RKO (cell line): ENCODE measurements at places on chromosomes 6 and 20.

DNA sequence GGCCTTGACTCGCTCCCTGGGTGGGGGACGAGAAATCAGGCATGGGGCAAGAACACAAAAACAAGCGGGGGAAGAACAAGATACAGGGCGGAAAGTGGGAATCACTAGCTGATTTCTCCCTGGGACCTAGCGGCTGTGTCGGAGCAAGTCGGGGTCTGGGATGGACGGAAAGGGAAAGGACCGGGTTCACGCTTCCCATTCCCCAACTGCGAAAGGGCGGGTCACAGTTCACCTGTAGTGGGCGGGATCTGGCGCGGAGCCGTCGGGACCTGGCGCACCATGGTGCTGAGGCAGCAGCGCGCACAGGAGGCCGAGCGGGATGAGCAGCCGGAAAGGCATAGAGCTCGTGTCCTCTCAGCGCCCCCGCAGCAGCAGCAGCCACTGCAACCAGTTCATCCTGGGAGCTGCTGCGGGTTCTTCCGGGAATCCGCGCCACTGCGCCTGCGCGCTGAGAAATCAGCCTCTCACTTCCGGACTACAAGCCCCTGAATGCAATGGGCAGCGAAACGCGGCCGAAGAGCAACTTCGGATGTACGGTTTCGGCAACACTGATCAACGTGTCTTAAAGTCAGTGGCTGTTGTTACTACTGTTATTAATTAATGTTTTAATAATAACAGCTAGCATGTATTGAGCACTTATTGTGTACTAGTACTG lies at the start of gene EDEM2:
Gene EDEM2 (minus strand): TSS at position 417 of the 655 bp plus-strand sequence. CDS start 78 bp downstream, at position 339.
- DNase-seq, result peak; percentile 99

- DNase-seq, result no peak
Measured at GRCh38 chr20:227439-228105, 514 bp downstream of the DEFB129 start.

GRCh38 chr6:169101981-169102380 lies 151.7 kb downstream of the THBS2 start:
- no peak for DNase-seq

DNA sequence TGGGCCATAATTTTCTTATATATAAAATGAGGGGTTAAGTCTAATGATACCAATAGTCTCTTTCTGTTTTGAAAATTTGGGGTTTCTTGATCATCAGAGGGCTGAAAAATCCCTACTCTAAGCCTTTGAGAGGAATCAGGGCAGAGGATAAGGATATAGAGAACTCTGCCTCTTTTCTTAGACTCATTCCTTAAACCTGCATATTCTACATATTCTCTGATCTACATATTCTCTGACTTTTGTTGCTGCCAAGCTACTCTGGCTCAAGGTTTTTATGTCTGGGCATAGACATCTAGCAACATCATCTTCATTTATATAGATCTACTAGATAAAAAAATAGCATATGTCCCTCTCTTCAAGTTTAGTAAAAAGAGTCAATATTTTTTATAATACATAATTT lies 71.2 kb downstream of the FLRT3 start:
- no peak for DNase-seq

DNA sequence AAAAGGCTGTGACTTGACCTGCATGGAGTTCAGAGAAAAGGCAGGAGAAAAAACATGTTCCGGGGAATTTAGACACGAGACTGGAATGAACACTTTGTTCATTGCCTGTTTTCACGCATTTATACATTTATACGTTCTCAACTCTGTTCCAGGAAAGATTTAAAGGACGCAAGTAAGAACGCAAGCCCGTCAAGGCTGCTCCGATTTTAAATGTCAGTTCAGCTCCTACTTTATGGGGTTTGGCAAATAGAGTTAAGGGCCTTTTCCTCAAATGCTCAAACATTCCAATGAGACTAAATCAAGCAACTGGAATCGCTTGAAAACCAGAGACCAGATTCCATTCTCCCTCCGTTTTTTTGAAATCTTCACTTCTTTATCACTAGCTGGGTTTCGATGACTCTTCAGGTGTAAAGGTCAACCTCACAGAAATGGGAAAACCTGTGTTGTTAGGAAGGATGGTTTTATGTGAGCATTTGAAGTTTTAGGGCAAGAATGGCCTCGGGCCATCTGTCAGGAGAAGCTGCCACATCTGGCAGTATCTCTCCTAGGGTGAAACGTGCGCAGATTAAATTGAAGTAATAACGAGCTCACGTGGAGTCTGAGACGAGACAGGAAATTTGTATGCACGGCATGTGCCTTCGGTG lies 24.9 kb downstream of the TTLL2 start:
- DNase-seq, result no peak

DNA sequence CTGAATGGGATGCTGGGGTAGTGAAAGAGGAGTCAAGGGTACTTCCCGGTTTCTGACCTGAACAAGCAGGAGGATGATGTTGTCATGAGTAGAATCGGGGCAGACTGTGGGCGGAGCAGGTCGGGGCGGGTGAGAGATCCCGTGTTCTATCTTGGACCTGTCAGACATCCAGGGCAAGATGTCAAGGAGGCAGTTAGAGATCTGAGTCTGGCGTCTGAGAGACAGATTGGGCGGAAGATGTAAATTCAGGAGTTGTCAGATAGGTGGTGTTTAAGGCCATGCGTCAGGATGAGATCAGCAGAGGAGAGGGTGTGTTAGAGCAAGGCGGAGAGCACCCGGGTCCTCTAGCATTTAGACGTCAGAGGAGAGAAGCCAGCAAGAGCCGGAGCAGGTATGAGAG lies 115.5 kb downstream of the DLGAP4 start:
- DNase-seq, result peak; percentile 29

DNA sequence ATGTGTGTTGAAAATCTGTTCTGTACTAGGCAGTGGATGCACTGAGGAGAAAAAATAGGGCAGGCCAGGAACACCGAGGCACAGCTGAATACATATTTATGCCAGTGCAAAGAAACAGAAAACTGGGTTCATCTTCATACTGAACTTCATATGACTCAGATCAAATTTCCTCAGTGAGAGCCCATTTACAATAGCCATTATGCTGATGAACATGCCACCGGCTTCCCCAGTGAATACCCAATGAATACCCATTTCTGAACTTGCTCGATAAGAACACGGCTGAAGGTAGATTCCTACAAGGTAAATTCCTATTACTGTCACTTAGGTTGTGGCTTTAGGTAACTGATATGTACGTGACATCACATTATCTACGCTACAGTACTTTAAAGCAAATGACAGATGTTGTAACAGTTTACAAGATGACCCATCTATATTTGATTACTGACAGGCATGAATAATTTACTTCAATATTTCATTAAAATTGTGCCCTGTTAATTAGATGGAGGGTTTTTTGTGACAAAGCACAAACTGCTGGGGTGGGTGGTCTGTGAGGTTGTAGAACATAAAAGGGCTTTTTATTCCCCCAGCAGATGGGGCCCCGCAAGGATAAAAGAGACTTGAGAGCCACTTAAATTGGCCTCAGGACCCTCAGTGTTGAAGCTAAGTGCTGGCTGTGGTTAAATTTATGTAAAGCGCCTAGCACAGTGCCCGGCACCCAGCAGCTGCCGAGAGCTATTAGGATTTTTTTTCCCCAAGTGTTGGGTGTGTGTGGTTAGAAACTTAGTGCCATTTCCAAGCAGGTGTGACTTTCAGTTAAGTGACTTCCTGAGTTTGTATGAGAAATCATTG lies 264.5 kb downstream of the CD83 start:
- no peak for DNase-seq

DNA sequence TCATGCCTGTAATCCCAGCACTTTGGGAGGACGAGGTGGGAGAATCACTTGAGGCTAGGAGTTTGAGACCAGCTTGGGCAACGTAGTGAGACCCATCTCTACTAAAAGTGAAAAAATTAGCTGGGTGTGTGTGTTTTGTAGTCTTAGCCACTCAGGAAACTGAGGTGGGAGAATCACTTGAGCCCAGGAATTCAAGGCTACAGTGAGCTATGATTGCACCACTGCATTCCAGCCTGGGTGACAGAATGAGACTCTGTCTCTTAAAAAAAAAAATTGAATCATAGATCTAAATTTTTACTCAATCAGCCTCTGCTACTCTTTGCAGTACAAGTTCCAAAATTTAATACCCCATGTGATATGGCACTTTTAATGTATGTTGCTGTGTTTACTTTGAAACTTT lies 121.6 kb downstream of the ARMC2 start:
- DNase-seq, result no peak

GRCh38 chr6:1606780-1607515 lies 2.8 kb upstream of the FOXC1 start:
- no peak for DNase-seq
